ENCODE measurements at places on chromosomes 12 and 14.

GRCh38 chr12:118330421-118331018 lies 42.2 kb downstream of the TAOK3 start:
- DNase-seq = no peak

- DNase-seq = no peak
Observed at GRCh38 chr12:59936534-59936933, 340.7 kb downstream of the SLC16A7 start.

DNA sequence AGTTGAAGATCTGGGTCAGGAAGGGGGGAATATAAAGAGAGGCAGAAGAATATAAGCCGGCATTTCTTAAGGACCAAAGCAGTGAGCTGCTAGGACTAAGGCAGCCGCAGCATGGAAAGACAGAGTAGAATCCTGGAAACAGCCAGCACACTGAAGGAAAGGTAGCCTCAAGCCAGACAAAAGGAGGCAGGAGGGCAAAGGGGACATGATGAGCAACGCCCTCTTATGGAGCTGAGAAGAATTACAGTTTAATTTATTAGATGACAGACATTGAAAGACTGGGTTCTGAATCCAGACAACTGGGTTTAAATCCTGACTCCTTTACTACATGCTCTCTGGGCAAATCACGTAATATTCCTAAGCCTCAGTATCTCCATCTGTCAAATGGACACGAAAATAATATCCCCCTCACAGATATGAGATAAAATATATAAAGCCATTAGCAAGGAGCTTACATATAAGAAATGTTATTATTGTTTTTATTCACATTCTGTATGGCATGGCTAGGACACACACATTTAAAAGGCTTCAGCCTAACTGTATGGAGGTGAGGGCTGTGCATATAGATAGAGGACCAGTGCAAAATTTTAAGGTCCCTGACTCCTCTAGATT lies 8.1 kb upstream of the PCED1B start:
- DNase-seq = peak; percentile 35

DNA sequence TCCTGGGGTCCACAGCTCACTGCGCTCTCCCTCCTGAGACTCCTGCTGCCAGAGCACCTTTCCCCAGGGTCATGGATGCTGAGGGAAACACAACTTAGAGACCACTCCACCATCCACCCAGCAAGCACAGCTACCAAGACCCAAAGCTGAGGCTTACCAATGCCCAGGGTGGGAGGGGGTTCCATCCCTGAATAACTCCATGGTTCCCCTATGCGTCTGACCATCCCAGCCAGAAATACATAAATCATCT lies 36.3 kb downstream of the DAD1 start:
- no peak for DNase-seq
